ENCODE measurements at places on chromosomes 16 and 17.

DNA sequence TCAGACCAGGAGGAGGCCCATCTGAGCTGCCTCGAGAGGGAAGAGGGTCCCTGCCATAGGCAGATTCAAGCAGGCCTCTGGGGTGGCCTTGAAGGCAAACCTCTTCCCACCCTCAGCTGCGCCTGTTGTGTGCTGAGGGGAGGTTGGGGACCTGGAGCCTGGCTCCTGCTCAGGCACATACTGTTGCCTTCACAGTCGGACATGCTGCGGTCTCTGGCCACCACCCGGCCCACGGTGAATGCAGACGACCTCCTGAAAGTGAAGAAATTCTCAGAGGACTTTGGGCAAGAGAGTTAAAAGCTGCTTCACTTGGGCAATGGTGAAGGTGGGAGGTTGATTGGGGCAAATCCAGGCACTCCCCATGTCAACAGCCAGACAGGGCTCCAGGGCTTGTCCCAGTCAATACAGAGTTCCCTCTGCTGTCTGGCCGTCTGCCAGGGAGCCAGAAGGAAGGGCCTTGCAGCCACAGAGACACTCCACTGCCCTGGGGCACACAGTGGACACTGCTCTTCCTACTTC is 6.3 kb downstream of the PDF start:
- DNase-seq, result no peak
- H3K27me3 ChIP-seq, result no peaks in the 10 kb centered on the region
- no peak overlapping the region for H3K27ac ChIP-seq
- H3K36me3 ChIP-seq, result peaks cover 3% of the 10 kb centered on the region
- H3K4me1 ChIP-seq, result peaks cover 10% of the 10 kb centered on the region

- peaks cover 9% of the 10 kb centered on the region for H3K4me1 ChIP-seq
- H3K4me3 ChIP-seq, result no peak overlapping the region
- H3K27ac ChIP-seq, result no peak overlapping the region
- DNase-seq, result no peak
- H3K36me3 ChIP-seq, result no peaks in the 10 kb centered on the region
- H3K27me3 ChIP-seq, result no peaks in the 10 kb centered on the region
These were observed 110.4 kb downstream of the VAT1L start for GRCh38 chr16:77898671-77899211.

DNA sequence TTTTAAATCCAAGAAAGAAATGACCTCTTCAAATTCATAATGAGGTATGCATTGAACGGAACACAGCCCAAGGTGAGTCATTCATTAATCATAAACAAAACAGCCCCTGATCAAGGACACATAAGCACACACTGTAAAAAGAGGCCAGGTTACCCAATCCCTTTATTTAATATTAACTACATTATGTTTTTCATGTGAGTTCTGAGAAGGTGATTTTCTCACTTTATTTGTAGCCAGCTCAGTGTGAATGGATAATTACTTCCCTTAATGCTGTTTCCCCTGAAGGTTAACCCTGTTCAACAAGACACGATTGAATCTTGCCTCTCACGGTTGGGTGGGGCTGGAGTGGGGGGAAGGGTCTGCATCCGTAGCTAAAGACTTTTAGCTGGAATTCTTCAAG is 257.3 kb upstream of the SALL1 start:
- no peak overlapping the region for H3K4me3 ChIP-seq
- H3K36me3 ChIP-seq, result no peaks in the 10 kb centered on the region
- DNase-seq, result no peak
- no peak overlapping the region for H3K27ac ChIP-seq
- H3K27me3 ChIP-seq, result no peaks in the 10 kb centered on the region
- peaks cover 19% of the 10 kb centered on the region for H3K4me1 ChIP-seq

GRCh38 chr17:8146381-8147140 is 5.6 kb downstream of the PER1 start:
- H3K4me1 ChIP-seq, result no peaks in the 10 kb centered on the region
- no peak overlapping the region for H3K4me3 ChIP-seq
- no peak overlapping the region for H3K27ac ChIP-seq
- no peak for DNase-seq

GRCh38 chr17:79915850-79916430 is 76.7 kb upstream of the CBX4 start:
- H3K4me1 ChIP-seq, result no peaks in the 10 kb centered on the region
- H3K4me3 ChIP-seq, result no peak overlapping the region
- DNase-seq, result peak; percentile 63
- no peak overlapping the region for H3K27ac ChIP-seq

Measured in neural progenitor cell (in vitro differentiated cells).